ENCODE measurements at places on chromosomes 16 and 17.

- no peak for DNase-seq
Observed at GRCh38 chr16:10828851-10829366, 10.3 kb upstream of the TVP23A start.

GRCh38 chr16:2835638-2836493 lies 5.8 kb downstream of the ZG16B start:
- no peak for DNase-seq

- DNase-seq: no peak
Observed at GRCh38 chr17:60679287-60679686, 1.6 kb downstream of the BCAS3 start.

- DNase-seq: no peak
Observed at GRCh38 chr16:22174642-22175041, 12.3 kb downstream of the SDR42E2 start.

DNA sequence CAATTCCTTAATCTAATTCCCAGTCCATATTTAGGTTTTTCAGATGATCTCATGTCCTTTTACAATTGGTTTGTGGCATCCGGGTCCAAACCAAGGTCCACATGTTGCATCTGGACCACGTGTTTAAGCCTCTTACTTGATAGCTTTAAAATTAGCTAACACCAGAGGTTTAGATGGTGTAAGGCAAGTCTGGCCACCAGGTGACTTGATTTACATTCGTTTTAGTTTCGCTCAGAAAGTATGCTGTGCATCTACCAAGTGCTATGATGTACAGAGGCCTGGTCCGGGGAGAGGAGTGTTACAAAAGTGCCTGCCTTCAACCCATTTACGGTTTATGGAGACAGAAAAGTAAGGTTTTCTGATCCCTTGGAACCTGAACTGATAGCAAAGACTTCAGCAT lies 878 bp upstream of the DNAJA2 start:
- no peak for DNase-seq
